ENCODE measurements at places on chromosomes 6 and 20.

DNA sequence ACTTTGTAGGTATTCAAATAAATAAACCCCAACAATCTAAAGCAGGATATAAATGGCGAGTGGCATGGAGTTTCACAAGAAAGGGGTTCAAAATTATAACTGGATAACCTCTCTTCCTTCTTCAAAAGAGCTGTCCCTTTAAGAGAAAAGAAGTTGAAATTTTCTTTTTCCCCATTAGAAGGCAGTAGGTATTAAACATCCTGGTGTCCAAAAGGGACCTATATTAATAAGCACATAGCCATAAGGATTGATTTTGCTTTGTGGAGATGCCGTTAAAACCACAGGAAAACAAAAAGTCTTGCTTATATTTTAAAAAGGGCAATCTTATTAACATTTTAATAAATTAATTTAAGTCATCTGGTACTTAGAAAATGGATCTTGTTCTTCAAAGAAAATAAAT, 76.5 kb downstream of the LYRM4 start:
- DNase-seq, result no peak

DNA sequence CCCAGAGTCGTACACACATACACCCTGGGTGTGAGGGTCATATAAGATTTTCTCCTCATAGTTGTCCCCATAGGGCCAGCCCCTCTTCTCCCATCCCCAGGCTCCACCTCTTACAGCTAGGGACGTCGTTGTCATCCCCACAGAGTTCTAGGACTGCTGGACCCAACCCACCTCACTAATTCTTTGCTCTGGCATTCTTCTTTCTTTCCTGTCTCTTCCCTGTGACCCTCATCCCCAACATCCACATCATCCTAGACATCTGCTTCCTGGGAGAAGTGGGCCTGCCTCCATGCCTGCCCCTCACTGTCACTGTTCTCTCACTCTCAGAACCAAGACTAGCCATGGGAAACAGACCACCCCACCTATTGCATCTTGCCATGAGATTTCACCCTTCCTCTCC, 1.1 kb downstream of the PSMF1 start:
- DNase-seq, result no peak

DNA sequence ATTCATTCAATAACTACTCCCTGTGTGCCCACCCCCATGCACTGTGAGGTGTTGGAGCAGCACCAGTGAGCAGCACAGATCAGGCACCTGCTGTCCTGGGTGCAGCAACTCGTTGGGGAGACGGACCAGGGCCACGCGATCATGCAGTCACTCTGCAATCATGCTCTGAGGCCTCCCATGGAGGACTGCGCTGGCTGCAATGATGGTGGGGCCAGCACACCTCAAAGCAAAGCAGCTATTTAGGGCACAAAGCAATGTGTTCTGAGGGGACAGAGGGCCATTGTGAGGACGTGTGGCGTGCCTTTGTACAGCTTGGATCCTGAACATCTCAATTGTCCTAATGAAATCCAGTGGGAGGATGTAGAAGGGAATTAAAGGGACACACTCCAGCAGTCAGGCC, 41.0 kb upstream of the MPC1 start:
- no peak for DNase-seq

DNA sequence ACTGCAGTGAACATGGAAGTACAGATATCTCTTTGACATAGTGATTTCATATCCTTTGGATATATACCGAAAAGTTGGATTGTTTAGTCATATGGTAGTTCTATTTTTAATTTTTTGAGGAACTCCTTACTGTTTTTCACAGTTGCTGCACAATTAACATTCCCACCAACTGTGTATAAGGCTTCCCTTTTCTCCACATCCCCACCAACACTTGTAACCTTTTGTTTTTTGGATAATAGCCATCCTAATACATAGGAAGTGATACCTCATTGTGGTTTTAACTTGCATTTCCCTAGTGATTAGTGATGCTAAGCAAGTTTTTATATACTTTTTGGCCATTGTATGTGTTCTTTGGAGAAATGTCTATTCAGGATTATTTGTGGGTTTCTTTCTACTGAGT, 45.1 kb upstream of the TENT5A start:
- DNase-seq, result no peak

GRCh38 chr6:40924839-40925238, 114.2 kb downstream of the UNC5CL start:
- DNase-seq, result no peak

- no peak for DNase-seq
Measured at GRCh38 chr6:14619419-14619781, 501.8 kb downstream of the CD83 start.

DNA sequence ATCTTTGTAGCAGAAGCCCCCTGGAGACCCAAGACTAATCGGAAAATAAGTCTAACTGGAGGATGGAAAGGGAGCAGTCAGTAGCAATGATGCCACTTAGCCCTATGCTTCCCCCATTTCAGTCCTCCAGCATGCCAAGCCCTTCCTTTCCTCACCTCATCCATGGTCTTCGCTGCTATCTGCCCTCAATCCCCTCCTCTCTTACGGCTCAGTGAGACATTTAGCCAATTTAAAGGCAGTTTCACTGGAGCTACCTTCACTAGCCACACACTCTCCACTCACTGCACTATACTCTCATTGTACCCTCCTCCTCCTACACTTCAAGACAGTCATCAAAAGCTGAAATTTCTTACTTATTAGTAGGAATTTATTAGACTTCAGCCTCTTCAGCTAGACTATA, 111.2 kb downstream of the PDE10A start:
- no peak for DNase-seq

GRCh38 chr6:1838604-1839213, 229.0 kb downstream of the FOXC1 start:
- no peak for DNase-seq

GRCh38 chr6:6866656-6867403, 240.9 kb upstream of the RREB1 start:
- no peak for DNase-seq

GRCh38 chr20:62437927-62438326, 10.6 kb upstream of the RBBP8NL start:
- no peak for DNase-seq

- DNase-seq, result no peak
Measured at GRCh38 chr20:53805895-53806384, 212.3 kb upstream of the ZNF217 start.

- DNase-seq, result no peak
Measured at GRCh38 chr6:144855812-144856531, 570.8 kb downstream of the UTRN start.

- DNase-seq, result peak; percentile 36
Measured at GRCh38 chr20:45629496-45630100, at the start of gene WFDC10A. Gene WFDC10A, plus strand, starts transcription at chr20:45629739. Its CDS starts 75 bp downstream, at chr20:45629814.

GRCh38 chr6:146850238-146850896, 251.6 kb downstream of the ADGB start:
- peak; percentile 78 for DNase-seq
